ENCODE measurements at places on chromosomes 7 and 10.

DNA sequence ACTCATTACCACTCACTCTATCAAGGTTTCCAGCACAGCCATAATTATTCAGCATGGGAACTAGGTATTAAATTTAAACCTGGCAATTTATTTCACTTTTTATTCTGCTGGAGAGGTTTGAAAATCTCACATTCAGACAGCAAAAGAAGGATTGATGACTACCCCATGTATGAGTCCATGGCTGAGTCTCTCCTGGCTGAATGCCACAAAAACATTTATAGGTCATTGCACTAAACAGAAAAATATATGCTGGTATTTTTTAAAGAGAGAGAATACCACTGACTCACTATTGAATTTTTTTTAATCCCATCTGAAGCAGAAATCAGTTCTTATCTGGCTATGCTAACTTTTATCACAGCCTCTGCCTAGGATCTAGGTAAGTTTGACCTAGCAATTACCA, 336.3 kb downstream of the PPP1R3A start:
- no peak for DNase-seq

DNA sequence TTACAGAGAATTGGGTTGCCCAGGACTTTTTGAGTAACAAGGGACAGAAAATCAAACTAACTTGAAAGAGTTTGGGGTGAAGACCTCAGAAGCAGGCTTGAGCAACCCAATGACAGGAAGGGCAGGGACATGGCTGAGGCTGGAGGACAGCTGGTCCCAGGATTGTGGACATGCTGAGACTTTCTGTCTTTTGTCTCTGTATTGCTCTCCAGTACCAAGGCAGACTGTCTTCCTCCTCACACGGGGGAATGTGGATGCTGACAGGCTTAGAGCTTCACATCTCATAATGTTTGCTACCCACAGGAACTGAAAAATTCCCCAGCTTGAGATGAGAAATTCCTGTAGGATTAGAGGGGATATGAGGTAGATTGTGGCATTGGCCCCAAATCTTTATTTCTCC, 229.6 kb downstream of the PHF14 start:
- DNase-seq: no peak

GRCh38 chr10:103882285-103883007, 27.1 kb upstream of the SH3PXD2A start:
- DNase-seq: no peak

DNA sequence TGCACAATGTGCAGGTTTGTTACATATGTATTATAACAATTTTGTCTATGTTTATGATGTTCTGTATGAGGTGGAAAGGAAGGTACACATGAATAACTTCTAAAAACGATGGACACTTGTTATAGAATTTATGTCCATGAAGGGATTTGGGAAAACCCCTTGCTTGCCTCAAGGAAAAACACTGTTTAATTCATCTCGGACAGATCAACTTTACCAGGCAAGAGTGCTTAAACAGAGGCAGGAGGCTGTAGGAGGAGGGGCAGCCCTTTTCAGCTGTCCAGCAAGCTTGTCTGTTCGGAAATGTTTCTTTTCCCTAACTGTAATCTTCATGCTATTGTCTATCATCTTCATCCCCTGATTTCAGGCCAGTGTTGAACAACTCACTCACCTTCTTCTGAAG, 200.9 kb downstream of the CDC14C start:
- no peak for DNase-seq

- no peak for DNase-seq
Observed at GRCh38 chr10:100004805-100005510, 4.8 kb downstream of the DNMBP start.

GRCh38 chr10:132833421-132834111, 47.6 kb upstream of the NKX6-2 start:
- no peak for DNase-seq

- no peak for DNase-seq
Observed at GRCh38 chr10:23046027-23046426, 49.4 kb upstream of the MSRB2 start.

- DNase-seq: no peak
Observed at GRCh38 chr10:36671607-36672006, 453.8 kb upstream of the ANKRD30A start.

DNA sequence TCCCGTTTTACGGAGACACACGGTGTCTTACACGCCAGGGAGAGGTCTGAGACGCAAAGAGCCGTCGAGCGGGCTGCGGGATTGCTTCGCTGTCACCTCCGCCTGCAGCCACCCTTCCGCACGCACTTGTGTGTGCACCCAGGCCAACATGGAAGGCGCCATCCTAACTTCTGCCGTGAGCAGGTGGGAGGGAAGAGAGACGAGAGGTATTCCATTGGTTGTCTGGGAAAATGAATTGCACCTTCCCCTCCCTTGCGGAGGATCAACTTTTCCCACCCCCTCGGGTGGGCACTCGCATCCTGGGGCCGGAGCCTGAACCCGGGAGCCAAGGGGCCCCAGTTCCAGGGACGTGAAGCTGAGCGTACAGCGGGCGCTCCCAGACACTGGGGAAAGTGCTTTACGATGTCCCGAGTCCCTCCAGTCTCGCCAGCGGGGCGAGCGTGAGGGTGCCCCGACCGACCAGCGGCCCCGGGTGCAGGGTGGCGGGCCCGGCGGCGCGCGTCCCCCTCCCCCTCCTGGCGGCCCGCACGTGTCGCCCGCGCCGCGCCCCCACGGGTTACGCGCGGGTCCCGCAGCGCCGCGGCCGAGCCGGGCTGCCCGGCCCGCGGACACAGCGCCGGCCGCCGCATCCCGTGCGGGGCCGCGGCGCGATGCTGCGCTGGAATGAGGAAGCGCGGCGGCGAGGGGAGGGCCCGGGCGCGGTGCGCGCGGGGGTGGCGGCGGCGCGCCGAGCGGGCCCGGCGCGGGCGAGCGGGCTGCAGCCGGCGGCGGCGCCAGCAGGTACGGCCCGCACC, 984 bp upstream of the IKZF1 start:
- no peak for DNase-seq

GRCh38 chr10:17201794-17202116, 283 bp upstream of the TRDMT1 start:
- no peak for DNase-seq

- no peak for DNase-seq
Observed at GRCh38 chr7:35356495-35356894, 102.6 kb upstream of the TBX20 start.

GRCh38 chr7:33726582-33726981, 178.8 kb upstream of the BMPER start:
- no peak for DNase-seq

DNA sequence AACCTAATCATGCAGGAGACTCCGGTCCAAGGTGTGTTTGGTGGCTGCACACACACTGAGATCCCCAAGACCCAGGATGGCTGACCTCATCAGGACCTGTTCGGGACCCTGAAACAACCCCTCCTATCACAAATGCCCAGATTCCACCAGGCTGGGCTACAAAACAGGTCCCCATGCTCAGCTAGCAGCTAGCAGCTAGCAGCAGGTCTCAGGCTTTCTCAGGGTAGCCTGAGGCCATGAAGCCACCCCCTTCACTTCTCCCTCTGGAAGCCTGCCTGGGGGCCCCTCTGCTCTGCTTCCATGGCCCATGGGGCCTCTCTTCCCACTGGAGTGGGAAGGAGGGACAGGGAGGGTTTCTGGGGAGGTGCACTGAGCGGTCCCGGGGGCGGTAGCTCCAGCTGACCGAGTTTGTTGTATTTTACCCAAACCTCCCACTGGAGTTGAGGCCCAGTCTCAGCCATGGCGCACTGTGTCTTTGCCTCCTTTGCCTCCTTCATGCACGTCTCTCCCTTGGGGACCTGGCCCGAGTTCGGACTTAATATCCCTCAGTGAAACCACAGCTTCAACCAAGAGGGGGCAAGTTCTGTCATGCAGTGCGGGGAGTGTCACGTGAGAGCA, 95.1 kb upstream of the GPR26 start:
- DNase-seq: no peak

GRCh38 chr10:101222683-101223273, 6.5 kb downstream of the LBX1 start:
- DNase-seq: no peak

DNA sequence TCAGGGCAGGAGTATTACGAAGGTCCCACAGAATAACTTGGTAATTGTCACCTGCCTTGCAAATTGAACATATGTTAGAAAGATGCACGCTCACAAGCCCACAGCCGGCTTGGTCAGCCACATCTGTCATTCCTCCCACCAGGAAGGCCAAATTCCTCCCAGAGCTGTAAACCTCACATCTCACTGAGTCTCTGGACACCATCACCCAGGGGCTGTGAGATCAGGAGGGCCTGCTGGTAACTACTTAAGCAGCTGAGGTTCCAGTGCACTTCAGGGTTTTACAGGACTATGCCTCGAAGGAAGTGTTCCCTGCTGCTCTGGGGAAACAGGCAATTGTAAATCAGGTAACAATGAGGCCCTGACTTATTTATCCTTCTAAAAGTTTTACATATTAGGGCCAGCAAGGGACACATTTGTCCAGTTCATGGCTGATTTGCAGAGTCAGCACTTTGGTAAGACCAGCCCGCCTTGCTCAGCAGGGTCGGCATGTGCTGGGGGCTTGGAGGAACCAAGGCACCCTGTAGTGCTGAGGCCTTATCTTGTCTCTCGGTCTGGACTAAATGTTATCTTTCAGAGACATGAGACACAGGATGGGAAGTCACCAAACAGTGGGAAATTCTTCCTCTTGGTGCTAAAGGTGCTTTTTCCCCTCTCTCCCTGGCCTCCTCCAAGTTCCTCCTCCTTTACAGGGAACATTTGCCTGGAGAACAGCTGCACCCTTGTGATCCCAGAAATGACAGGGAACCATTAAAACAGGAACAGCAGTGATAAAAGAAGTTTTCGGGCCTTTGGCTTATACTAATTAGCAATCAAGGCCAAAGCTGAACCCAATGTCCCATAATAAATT, 34.3 kb downstream of the PYROXD2 start:
- no peak for DNase-seq

DNA sequence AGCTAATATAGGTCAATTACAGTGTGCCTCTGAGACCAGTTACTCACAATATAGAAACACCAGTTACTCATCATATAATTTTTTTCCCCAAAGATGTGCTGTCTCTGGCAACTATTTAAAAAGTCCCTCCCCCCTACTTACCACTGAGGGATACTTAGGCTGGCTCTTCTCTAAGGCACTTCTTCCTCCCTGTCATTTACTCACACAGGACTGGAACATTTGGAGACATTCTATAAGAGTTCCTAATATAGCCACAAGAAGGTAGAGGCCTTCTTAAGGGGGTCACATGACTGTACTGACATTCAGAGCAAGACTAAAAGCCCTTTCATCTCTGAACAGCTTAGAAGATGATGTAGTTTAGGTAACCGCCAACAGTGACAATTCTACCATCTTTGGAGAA, 44.4 kb upstream of the SLIT1 start:
- DNase-seq: no peak

DNA sequence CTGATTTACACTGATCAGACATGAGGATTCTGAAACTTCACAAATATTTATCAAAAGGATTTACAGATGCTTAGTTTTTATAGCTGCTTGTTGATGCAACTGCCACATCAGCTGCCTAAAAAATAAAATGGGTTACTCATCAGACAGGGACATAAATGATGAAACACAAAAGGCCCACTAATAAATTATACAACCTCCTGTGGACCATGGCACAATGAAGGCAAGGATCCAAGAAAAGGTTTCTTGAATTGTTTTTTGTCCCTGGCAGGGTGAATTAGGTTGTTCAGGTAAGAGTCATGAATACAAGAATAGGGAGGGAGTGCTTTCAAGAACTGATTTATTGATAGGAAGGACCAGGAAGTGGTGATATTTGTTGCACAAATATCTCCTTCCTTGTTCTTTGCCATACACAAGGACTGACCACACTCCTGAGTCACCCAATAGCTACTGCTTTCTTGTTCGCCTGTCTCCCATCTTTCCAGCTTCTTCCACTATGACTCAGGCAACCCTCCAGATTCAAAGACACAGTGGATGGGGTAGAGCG, 234.5 kb downstream of the AHR start:
- DNase-seq: no peak

- no peak for DNase-seq
Observed at GRCh38 chr10:77036993-77037734, 600.4 kb downstream of the KCNMA1 start.
